ENCODE measurements at places on chromosomes 6 and 20.

DNA sequence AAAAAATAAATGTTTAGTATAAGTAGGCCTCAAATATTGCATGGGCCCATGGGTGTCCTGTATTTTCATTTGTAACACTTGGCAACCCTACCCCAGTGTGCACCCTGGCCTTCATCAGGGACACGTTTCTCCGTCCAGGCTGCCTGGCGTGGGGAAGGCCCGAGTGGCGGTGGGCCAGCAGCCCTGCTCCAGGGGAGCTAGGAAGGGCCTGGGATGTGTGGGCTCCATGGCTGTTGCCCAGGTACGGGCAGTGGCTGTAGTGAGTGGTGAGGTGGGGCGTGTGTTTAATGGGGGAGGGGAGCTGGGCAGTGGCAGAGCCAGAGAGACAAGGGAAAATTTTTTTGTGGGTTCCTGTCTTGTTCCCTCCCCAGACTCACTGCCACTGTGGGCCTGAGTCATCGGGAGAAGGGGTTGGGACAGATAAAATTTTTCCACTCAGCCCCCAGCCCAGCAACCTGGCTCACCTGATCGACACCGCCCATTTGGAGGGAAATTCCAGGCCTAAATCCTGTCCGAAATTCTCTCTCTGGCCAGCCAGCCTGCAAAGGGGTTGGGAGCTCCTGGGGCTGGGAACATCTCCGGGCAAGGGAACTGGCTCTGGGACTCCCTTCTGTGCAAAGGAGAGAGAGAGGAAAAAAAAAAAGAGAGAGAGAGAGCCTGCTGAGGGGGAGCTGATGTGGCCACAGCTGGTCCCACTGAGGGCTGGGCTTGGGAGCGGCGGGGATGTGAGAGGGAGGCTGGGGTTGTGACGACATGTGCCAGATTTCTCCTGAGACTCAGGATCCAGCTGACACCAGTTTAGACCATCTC lies 32.5 kb upstream of the VEGFA start:
- no peak for DNase-seq

- DNase-seq, result no peak
These were observed 313.0 kb upstream of the AGPAT4 start for GRCh38 chr6:161586887-161587286.

DNA sequence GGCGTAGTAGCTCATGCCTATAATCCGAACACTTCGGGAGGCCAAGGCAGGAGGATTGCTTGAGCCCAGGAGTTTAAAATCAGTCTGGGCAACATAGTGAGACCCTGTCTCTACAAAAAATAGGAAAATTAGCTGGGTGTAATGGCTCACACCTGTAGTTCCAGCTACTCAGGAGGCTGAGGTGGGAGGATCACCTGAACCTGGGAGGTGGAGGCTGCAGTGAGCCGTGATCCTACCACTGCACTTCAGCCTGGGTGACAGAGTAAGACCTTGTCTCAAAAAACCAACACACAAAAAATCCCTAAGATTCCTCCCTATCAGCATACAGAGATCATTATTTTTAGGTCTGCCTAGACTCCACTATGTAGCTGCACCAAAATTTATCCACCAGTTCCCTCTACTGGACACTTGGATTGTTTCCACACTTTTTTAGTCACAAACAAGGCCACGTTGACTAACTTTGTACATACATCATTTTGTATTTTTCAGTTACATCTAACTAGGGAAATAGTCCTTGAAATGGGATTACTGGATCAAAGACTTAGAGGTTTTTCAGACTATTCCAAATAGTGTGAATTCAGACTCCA lies 3.6 kb upstream of the PHF1 start:
- DNase-seq, result no peak

DNA sequence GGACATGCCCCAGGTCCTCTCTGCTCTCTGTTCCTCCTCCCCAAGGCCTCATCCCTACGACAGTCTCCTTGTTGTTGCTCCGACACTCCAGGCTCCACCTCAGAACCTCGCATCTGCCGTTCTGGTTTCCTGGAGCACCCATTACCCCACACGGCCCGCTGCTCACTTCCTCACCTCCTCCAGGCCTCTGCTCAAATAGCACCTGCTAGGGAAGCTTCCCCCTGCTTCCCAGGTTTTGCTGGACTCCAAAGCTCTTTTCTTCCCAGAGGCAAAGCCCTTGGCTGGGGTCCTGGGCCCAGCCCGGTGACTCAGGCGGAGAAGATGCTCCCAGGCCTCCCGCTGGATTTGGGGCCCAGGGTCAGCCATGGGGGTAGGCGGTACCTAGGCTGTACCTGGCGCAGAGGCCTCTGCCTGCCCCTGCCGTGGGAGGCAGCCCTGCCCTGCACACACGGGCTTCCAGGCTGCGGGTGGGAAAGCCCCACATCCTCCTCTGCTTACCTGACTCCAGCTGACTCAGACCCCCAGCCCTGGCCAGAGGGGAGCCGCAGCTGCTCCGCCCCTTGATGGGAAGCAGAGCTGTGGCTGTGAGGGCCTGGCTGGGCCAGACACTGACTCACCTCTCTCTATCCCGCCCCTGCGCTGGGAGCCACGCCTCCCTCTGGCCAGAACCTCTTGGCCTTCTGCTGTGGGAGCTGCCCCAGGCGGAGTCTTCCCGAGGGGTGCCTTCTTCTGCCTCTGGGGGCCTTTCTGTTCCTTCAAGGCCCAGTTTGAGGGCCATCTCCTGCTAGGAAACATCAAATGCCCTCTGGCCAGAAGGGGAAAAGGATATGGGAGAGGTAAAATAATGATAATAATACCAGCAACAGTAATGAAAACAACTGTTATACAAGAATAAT lies 130.5 kb downstream of the CEBPB start:
- DNase-seq, result peak; percentile 94

DNA sequence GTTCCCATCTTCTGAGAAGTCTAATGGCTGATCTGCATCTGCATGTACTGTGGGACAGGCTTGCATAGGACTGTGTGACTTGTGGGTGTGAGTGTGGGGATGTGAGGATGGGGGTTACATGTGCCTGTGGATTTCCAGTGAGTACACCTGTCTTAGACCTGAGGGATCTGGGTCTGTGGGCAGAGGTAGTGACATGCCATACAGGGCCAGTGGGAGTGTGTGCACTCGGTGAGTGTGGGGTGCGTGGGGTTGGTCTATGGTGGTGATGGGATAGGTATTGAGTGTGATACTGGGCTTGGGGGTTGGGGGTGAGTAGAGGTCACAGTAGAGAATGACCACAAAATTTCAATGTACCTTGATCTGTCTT lies 41.7 kb downstream of the VEGFA start:
- no peak for DNase-seq
